ENCODE measurements at places on chromosomes 4 and X. TPM values are rescaled to one million over a fixed set of nuclear protein-coding genes. Genes with fewer than 3 reads are reported as not detected.

DNA sequence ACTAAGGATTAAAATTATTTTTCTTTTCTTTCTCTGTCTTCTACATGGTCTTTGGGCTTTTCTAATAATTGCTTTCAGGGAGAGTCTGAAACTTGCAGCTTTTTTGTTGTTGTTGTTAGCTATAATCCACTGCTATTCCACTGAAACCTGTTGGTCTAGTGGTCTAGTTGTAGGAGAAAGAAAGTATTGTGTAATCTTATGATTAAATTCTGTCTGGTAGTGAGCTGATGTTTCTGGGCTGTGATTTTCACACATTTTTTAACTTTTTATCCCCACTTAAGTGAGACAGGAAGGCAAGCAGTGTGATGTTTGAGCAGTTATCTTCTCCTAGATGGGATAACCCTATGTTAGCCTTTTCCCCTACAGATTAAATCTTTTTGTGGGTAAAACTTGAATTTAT, 825.2 kb downstream of the PCDH7 start:
- DNase-seq, result no peak

DNA sequence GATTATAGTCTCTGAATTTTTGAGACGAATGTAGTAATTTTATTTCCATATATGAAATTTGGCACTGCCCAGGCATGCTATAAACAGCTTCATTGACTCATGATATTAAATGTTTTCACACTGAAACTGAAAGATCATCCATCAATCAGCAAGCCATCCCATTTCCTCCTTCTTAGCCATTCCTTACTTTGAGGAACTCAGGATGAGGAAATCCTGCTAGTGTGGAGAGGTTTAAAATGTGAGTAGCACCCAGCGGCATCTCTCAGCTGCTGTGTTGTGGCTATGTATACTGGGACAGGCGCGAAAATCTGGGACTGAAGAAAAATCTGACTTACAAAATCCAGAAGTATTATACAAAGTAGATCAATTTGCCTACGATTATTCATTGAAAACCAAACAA, 52.1 kb downstream of the PTCHD1 start:
- no peak for DNase-seq

- DNase-seq, result no peak
Measured at GRCh38 chr4:154593868-154594267, 3.3 kb upstream of the FGA start.

- no peak for DNase-seq
Measured at GRCh38 chrX:53305219-53305995, 24.0 kb upstream of the IQSEC2 start.

GRCh38 chr4:167616476-167616875, 382.2 kb upstream of the SPOCK3 start:
- DNase-seq, result no peak

- no peak for DNase-seq
Measured at GRCh38 chrX:50407976-50408375, 62.6 kb downstream of the DGKK start.

GRCh38 chrX:102950908-102951866, 14.1 kb downstream of the RAB40AL start:
- peak; percentile 26 for DNase-seq

Gene RAB9B
- 0.80 TPM for total RNA-seq

Gene PRR32
- not detected for total RNA-seq
